ENCODE measurements at places on chromosomes 4 and X.

DNA sequence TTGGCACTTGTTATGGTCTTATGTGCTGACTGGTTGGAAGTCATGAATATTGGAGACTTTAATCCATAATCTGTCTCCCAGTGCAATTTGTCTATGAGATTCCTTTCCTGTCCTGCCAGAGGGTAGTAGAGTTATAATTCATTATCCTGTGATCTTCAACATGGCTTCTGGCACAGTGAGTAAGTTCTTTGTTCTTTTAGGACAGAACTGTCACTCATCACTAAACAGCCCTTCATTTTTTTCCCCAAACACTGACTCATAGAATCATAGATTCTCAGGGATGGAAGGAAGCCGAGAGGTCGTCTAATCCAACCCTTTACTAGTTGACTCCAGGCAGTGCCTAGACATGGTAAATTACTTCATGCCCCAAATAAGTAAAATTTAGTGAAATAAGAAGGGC, 78.4 kb downstream of the LUZP4 start:
- DNase-seq: no peak

- DNase-seq: no peak
Measured at GRCh38 chr4:121765368-121765705, 373 bp upstream of the SMIM43 start.

DNA sequence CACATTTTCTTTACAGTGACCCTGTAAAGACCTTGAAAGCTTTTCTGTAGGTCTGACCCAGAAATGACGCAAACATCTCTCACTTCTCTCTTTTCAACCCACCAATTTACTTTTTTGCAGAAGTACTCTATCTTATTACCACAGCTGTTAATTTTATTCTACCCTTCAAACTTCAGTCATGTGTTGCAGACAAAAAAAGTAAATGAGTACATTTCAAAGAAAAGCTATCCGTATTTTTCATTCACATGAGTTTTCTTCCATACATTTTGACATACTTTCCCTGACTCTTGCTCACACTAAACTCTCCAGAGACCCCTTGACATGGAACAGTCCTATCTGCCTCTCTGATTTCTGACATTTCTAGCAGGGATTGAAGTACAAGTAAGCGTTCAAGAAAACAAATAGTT, 51.7 kb downstream of the SLC7A11 start:
- DNase-seq: no peak

- no peak for DNase-seq
Measured at GRCh38 chrX:100584611-100585010, at the start of gene TNMD. TSS of gene TNMD (plus strand) at chrX:100584936. CDS start at chrX:100585019, 83 bp downstream.

DNA sequence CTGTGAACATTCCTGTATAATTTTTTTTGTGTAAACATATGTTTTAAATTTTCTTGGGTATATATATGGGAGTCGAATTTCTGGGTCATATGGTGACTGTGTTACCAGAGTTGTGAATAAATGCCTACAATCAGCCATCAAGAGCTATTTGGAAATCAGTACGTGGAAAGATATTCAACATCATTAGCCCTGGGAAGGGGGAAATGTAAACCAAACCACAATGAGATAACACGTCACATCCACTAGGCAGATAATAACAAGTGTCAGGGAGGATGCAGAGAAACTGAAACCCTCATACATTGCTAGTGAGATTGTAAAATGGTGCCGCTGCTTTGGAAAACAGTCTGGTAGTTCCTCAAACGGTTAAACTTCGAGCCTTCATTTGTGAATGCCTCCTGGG, 43.9 kb downstream of the LUZP4 start:
- DNase-seq: no peak

DNA sequence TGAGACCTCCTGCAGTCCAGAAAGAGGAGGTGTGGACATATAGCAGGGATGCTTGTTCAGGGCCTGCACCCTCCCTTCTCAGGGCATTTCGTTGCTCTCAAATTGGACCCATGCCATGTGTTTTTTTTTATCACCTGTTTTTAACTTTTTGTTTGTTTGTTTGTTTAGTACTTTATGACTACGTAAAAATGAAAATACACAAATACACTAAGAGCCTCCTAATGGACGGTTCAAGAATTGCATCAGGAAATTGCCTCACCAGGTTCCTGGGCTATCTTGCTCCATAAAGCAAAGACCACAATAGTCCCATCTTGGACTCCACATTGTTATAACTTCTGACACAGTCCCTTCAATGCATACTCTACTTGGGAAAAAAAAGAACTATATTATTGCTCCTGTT, 1685.9 kb upstream of the TENM3 start:
- no peak for DNase-seq

DNA sequence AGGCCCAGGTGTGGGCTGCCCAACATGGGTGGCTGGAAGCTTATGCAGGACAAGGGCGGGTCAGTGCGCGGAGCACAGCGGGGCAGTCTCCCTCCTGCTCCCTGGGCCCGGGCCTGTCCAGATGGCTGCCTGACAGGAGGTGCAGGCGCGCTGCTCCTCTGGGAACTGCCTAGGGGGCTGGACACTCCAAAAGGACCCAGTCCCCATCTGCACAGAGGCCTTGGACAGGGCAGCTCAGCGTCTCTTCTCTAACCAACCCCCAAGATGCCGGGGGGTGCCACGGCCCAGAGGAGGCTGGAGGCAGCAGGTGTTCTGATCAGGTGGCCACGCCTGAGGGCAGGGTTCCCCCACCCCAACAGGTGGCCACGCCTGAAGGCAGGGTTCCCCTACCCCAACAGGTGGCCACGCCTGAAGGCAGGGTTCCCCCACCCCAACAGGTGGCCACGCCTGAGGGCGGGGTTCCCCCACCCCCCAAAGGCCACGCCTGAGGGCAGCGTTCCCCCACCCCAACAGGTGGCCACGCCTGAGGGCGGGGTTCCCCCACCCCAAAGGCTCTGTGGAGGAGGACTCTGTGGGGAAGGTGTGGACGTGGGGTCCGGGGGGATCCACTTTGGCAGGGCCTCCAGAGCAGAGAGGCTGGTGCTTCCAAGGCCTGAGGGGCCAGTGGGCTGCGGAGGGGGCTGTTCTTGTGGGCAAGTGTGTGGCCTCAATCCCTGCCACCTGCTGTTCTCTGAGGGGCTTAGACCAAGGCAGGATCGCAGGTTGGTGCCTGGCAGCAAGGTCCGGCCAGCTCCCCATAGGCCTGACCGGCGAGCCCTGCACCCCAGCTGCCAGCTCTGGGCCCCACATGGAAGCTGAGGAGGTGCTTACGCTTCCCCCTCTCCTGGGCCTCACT, 36.1 kb downstream of the CPLX1 start:
- no peak for DNase-seq

DNA sequence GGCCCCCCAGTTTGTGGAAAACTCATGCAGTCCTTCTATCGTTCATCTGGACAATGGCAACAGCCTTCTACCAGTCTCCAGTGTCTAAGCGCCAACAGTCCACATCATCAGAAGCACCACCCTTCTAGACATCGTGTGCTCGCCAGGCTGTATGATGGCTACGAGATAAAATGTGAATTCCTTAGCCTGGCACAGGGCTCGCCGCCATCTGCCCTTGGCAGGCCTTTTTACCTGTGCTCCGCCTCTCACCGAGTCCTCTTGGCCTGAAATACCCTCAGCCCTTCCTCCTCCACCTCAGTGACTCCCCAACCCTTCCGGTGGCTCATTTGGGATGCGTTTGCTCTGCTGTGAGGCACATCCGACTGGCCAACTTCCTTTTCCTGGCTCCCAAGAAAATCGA, 15.9 kb upstream of the STS start:
- no peak for DNase-seq

- no peak for DNase-seq
Measured at GRCh38 chr4:85784348-85784747, 309.4 kb downstream of the ARHGAP24 start.

DNA sequence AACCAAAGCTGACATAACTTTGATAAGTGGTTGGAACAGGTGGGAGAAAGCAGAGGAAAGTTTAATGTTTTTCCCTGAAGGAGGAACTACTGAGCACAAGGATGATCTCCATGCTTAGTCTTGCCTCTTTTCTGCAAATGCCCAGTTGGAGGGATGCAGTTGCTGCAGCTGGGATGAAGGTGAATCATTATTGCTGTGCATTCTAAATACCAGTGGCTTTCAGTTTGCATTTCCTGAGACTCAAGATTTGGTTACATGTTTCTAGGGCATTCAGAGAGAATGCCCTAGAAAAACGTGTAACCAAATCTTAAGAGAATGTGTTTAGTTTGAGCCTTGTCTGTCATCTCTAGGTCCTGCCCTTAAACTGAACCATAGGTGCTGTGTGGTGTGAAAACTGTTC, 42.2 kb downstream of the METTL14 start:
- DNase-seq: no peak

GRCh38 chr4:166895771-166896170, 338.5 kb downstream of the SPOCK3 start:
- DNase-seq: no peak

GRCh38 chr4:107740950-107741701, 21.1 kb upstream of the PAPSS1 start:
- DNase-seq: no peak

DNA sequence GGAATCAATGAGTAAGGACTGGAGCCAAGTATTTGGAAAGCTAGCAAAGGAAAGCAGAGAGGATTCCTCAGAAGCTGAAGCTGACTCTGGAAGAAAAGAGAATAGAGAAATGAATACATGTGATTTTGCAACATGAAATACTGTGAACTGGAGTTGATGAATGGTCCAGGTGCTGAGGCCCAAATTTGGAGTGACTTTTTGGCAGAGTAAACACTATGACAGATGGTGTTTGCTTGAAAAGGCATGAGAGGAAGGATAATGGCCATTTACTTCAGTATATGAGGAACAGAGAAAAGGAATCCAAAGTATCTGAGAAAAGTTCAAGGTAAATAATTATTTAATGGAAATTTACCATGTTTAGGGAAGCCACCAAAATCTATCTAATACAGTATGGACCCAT, 236.7 kb downstream of the SLITRK2 start:
- DNase-seq: no peak

DNA sequence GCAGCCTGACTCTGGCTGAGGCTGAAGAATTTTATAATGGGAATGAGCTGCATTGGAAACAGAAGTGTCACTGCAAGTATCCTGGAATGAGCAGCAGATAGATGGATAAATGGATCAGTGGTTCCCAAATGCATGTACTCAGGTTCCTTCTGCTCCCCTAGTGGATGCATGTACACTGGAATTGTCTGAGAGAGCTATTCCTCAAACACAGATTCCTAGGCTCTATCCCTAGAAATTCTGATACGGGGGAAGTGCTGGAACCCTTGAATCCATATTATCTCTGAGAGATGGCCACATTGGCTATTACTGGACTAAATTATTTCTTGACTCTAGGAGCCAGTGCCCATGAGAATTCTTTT, 64.8 kb downstream of the TMEM131L start:
- no peak for DNase-seq

- no peak for DNase-seq
Measured at GRCh38 chr4:79636991-79637390, 229.0 kb upstream of the GK2 start.

DNA sequence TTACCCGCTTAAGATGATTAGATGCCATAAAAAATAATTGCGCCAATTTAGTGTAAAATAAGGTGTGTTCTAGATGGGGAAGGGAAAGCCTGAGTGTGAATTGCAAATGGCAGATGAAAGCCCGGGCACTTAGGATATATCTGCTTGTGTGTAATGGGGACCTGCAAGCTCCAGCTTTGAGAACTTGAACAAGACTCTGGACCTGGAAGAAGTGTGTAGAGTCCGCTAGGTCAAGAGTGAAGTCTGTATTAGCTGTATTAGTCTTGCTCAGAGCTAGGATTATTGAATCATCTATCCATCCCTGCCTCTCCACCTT, 4.2 kb downstream of the NEUROG2 start:
- DNase-seq: no peak

GRCh38 chr4:161252520-161253141, 911.2 kb downstream of the FSTL5 start:
- no peak for DNase-seq

DNA sequence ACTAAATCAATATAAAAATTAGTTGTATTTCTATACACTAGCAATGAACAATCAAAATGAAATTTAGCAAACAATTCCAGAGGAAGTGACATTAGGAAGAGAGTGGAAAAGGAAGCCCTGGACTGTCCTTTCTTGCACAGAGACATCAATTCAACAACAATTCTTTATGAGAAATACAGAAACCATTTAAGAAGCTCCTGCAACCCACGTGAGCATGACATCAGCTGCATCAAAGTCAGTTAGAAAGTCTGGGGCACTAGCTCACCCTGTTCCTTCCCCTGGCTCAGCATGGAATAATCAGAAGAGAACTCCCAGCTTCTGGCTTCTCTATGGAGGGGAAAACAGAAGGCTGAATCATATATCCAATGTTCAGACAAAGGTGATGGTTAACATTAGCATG, 48.6 kb upstream of the STARD8 start:
- DNase-seq: no peak

- no peak for DNase-seq
Measured at GRCh38 chr4:162201673-162202072, 37.9 kb upstream of the FSTL5 start.

DNA sequence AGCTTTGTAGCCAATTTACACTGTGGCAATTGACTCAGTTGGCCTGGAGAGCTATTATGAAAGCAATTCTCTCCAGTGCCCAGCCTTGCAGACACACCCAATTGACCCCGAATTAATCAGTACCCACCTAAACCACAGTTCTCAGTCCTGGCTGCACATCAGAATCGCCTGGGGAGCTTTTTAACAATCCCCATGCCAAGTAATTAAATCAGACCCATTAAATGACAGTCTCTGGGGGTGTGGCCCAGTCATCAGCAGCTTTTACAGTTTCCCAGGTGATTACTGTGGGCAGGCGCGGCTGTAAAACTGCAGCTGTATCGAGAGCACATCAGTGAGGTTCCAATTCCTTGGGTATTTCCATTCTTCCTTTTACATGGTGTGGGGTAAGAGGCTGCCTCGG, 460.9 kb upstream of the FAT1 start:
- DNase-seq: no peak

- DNase-seq: no peak
Measured at GRCh38 chr4:146191766-146192458, 16.4 kb downstream of the LSM6 start.

- no peak for DNase-seq
Measured at GRCh38 chr4:16253127-16253960, 27.1 kb upstream of the TAPT1 start.

- no peak for DNase-seq
Measured at GRCh38 chrX:107677909-107678308, 49.6 kb downstream of the PRPS1 start.

DNA sequence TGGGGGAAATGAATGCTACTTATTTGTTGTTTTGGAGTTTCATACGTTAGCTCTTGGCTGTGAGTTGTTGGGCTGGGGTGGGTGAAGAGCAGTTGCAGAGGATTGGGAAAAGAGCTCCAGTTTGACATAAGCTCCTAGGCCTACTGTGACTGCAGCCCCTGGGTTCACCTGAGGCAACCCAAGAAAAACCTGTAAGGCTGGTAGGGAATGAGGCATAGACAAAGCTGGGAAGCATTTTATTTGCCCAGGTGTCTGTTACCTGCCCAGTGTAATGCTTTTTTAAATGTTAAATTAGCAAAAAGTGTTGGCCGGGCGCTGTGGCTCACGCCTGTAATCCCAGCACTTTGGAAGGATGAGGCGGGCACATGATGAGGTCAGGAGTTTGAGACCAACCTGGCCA, 160.0 kb downstream of the FHIP1A start:
- DNase-seq: no peak
